CD4-positive, alpha-beta T cell treated with Interleukin-17A for 1 hour (primary cell): ENCODE measurements at places on chromosomes 13 and 19.

- DNase-seq, result peak; percentile 10
These were observed 257.2 kb downstream of the DIAPH3 start for GRCh38 chr13:59906413-59907049.

DNA sequence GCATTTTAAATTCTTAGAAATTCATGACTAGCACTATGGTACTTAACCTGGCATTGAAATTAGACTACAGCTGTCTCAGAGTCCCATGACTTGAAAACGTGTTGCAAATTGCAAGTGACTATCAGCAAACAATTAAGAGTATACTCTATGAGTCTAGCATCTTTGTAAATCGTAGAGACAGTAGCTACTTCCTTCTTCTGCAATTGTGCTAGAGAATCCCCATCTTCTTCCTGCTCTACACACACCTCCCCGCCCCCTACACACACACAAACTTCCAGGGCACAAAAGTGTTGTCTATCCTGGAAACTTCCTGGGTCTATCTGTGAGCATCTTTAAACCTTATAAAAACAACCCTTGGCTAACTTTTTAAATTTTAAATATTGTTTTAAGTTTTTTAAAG lies 35.2 kb upstream of the MIR17HG start:
- DNase-seq, result no peak

DNA sequence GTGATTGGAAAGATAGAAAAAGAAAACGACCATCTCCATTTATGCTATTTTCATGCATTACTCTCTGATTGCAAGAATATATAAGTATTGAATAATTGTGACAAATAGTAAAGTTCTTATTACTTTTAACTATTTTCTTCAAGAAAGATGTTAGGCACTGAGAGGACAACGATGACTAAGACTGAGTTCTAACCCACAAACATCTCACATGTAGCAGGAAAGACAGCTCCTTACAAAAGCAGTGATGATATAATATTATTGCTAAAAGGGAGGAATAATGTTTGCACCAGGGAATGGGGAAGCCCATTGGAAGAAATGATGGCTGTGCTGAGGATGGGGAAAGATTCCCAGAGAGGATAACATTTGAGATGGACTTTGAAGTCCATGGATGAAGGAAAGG lies 22.6 kb downstream of the RXFP2 start:
- no peak for DNase-seq

- DNase-seq, result no peak
These were observed 6.0 kb downstream of the CKAP2 start for GRCh38 chr13:52461265-52461664.

DNA sequence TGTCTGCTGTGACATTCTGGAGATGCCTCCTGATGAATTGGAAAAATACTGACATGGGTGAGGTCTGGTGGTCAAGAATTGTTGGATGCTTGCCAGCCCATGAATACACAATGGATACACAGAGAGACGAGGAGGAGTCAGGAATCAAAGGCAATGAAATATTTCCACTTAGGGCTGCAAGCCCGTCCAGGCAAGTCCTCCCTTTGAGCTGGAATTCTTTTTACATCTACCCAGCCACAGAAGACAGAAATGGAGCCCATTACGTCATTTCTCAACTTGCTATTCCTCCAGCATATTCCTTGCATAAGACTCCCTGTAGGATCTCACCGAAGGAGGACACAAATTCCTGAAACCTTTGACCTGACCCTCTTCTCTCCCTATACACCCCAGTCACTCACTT lies 15.7 kb upstream of the IGFL4 start:
- no peak for DNase-seq

DNA sequence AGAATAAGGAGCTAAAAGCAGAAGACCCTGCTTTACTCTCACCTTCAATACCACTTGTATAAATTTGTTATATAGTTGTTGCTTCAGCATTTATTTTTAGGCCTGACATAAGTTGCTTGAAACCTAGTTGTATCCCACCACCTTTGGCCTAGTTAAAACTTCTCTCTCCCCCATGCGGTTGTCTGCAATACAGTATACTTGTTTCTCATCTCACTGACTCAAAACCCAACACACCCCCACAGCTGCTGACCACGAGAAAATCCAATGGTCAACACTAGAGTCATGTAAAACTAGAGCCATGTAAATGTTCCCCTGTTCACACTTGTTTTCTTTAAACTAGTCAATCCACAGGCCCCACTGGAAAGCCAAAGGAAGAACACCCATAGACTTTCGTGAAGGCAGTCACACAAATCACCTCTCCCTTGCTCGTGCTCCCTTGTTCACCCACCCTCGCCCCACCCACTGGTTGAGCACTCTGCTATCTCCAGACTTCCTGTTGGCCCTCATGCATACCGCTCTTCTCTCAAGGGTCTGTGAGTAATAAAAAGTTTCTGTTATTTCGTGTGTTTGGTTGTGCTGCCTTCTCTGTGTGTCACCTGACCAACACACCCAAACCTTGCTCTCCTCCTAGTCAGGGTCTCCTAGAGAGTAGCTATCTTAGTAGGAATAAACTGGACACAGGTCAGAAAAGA lies 12.9 kb upstream of the CCDC169 start:
- DNase-seq, result no peak

DNA sequence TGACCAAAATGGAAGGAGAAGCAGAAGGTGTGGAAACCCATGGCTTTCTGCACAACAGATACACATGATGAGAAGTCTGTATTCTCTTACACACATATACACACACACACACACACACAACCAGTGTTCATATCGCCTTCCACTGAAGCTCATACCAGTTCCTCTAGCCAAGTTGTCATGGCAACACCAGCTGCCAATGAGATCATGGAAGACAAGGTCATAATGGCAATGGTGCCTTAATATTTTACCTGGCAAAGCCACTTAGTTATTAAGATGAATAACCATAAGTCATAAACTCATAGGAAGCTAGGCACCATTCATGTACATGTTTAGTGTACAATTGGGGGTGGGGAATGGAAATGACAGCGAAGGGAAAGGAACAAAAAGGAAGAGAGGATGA lies 2.6 kb upstream of the DHRS12 start:
- peak; percentile 59 for DNase-seq

GRCh38 chr13:68176475-68176874 lies 946.3 kb upstream of the PCDH9 start:
- DNase-seq, result no peak

- DNase-seq, result no peak
These were observed 5.1 kb upstream of the DNM2 start for GRCh38 chr19:10712754-10713153.

- DNase-seq, result no peak
These were observed 13.7 kb downstream of the SLC7A10 start for GRCh38 chr19:33211794-33212435.

GRCh38 chr13:70905035-70905434 lies 796.8 kb upstream of the KLHL1 start:
- no peak for DNase-seq

DNA sequence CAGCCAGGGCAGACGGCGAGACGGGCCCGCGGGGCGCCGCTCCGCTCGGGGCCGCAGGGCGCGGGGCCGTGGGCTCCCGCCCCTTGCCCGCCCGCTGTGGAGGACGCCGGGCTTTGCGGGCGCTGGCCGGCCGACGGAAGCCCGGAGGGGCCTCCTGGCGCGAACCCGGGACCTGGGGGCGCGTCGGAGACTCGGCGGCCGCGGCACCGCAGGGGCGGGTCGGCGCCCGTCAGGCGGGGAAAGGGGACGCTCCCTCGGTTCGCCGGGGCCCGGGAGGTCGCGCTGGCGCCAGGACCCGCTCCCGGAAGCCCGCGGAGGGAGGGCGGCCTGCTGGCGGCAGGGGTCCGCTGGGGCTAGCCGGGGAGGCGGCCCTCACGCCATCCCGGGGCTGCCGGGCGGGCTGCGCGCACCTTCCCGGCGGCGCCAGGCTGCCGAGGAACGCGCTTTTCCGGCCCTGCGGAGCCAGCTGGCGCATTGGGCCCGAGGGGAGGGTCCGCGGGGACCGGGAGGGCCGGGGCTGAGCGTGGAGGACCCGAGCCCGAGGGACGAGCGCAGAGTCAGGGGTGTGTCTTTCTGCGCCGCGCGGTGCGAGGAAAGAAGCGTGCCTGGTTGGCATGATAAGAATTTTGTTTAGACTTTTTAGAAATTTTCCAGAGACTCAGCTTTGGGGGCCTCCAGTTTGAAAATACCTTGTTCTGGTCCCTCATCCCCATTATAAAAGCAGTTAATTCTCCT lies 511 bp downstream of the GARRE1 start:
- peak; percentile 33 for DNase-seq

DNA sequence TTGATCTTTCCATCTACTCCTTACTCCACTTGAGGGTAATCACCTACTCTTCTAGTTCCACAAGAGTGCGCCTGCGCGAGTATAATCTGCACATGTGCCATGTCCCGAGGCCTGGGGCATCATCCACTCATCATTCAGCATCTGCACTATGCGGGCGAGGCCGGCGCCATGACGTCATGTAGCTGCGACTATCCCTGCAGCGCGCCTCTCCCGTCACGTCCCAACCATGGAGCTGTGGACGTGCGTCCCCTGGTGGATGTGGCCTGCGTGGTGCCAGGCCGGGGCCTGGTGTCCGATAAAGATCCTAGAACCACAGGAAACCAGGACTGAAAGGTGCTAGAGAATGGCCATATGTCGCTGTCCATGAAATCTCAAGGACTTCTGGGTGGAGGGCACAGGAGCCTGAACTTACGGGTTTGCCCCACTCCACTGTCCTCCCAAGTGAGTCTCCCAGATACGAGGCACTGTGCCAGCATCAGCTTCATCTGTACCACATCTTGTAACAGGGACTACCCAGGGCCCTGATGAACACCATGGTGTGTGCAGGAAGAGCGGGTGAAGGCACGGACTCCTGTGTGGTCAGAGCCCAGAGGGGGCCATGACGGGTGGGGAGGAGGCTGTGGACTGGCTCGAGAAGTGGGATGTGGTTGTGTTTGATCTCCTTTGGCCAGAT lies 2.7 kb upstream of the KLK2 start:
- no peak for DNase-seq

GRCh38 chr13:45280751-45281634 lies 60.0 kb downstream of the TPT1 start:
- DNase-seq, result peak; percentile 42

DNA sequence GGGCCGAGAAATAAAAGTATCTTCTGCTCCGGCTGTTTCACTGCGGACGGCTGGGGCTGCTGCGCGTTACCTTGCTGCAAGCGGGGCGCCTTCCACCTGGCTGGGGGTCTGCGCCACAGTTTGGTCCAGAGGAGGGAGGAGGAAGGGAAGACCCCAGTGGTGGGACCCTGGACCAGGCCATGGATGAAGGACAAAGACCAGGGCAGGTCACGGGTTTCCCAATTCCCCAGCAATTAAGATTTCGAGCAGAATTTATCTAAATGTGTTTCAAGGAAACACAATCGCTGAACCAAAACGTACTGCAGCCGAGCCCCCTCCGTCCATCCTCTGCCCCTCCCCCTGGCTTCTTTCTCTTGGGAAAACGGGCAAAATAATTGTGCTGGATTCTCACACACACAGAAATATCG lies 2.9 kb downstream of the SOX1 start:
- DNase-seq, result no peak

DNA sequence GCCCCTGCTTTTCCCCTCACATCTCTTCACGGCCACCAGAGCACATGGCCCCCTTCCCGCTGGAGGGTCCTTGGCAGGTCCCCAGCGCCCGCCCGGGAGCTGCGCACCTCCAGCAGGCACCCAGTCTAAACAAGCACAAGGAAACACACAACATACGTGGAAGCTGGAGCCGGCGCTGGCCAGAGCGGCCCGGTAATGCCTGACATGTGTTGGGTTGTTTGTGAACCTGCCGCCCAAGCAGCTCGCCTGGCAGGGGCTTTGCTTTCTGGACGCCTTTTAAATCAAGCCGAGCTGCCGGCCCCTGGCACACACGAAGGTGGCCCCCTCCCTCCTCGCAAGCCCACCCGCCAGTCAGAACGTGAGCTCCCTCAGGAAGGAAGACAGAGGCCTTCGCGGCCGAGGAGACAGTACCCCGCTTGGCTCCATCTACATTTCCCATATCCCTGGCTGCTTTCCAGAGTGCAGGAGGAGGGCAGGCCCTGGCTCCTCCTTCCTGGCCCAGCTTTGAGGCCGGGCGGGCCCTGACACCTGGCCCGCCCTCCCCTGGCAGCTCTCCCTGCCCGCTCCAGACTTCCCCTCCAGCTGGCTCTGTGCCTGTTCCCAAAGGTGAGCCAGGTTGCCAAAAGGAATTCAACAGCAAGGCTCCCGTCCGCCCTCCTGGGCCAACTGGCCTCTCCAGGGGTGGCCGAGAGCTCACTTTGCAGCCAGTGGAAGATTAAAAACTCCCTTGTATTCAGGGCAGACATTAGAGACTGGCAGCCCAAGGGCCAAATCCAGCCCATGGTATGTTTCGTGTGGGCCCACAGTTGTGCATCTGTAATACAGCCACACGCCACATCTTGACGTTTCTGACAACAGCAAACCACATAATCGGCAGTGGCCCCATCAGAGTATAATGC lies 28.7 kb downstream of the COMP start:
- no peak for DNase-seq

GRCh38 chr19:51511353-51511752 lies 9.8 kb upstream of the SIGLEC12 start:
- DNase-seq, result no peak

GRCh38 chr19:5694167-5694955 lies 4.3 kb downstream of the RPL36 start:
- DNase-seq, result no peak

GRCh38 chr13:110640591-110641029 lies 25.3 kb downstream of the NAXD start:
- no peak for DNase-seq

- DNase-seq, result no peak
These were observed 36.9 kb downstream of the PABPC3 start for GRCh38 chr13:25132751-25133390.

- no peak for DNase-seq
These were observed 14.3 kb downstream of the CNMD start for GRCh38 chr13:52725302-52725701.

- DNase-seq, result no peak
These were observed 18.6 kb upstream of the ADPRHL1 start for GRCh38 chr13:113471844-113472243.

DNA sequence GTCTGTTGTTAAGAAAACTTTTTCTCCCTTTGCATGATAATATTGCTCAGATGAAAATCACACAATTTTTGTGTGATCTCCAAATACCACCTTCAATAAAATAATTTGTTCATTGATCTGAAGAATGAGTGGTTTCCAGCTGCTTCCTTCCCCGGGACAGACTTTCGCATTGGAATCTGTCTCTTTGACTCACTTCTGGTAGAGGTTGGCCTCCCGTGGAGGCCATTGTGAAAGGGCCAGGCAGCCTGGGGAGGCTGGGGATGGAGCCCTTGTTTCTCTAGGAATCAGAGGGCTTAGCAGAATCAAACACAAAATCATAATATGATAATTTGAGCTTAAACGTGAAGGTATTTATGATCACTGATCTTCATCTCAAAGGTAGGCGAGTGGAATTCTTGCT lies 135.0 kb upstream of the ZNF536 start:
- no peak for DNase-seq
